Fibroblast of upper back skin (primary cell): ENCODE measurements at places on chromosomes 4 and X.

GRCh38 chrX:7133050-7133440 is 14.5 kb upstream of the STS start:
- peak; percentile 34 for DNase-seq

DNA sequence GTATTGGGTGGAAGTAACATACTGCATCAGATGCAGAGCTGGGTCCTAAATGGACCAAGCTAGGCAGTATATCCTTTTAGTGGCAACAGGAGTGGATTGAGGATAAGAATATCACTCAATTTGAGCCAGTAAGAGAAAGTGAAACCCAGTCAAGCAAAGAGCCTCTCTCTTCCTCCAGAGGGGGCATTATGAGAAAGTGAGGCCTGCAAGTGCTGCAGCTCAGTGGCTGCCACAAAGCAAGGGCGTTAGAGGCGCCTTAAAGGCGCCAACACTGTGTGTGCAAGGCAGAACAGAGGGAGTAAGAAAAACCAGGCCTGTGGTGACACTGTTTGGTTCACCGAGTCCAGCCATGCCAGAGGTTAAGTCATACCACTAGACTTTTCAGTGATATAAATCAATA is 17.5 kb downstream of the STX18 start:
- no peak for DNase-seq

GRCh38 chr4:52407545-52407944 is 251.6 kb downstream of the USP46 start:
- DNase-seq = peak; percentile 27

GRCh38 chrX:64976673-64977040 is 407 bp upstream of the ZC4H2 start:
- DNase-seq = no peak

- peak; percentile 34 for DNase-seq
Observed at GRCh38 chr4:42104521-42104920, 47.9 kb downstream of the BEND4 start.

DNA sequence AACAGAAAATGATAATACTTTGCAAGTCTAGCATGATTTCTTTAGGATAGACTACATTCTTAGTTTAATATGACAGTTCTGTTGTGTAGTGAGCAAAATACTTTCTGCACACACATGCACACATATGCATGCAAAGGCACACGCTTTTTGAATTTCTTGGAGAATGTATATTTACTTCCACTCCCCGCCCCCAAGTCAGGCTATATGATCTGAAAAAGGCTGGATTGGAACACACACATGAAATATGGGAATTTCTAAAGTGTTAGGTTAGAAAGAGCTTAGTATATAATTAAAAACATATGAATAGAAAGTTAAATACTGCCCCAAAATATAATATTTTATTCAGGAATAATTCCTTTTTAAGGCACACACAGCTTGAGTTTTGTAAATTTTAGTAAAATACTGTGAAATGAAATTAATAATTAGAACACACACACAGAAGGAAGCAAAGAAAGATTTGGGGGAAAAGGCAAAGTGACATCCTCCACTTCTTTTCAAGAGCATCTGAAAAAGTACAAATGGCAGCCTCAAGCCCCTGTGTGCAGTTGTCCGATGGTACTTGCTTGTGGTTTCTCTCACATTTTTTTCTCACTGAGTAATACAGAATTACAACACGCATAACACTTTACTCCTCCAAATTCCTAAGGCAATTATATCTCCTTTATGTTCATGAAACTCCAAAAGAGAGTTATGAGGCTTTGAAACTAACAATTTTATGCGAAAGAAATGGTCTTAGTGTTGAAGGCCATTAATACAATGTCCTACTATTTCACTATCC is 228.9 kb upstream of the ETNPPL start:
- DNase-seq = peak; percentile 93

- no peak for DNase-seq
Observed at GRCh38 chr4:112199041-112199440, 32.5 kb upstream of the AP1AR start.

DNA sequence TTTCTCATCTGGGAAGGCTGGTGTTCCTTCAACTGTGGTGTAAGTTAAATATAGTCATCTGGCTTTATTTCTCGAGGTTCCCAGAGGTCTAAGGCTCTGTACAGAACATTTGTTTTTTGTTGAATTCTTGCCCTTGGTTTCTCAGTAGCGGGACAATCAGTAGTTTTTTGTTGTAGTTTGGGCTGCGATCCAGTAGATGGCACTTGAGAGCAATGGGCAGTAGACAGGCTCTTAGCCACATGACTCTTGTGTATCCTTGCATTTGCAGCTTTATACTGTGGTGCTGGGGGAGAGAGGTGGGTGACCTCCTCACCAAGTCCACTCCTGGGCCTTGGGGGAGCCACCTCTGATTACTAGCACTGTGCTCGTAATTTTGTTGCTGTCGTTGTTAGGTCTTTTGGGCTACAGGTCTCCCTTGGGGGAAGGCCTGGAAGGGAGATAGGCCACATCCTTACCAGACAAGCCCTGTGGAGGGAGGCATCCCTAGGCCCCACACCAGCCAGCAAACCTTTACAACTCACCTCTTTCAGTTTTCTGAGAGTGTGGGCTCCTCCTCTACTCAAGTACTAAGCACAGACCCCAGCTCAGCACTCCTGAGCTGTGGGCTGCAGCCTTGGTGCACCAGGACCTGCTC is 8.1 kb downstream of the ETDB start:
- peak; percentile 27 for DNase-seq

DNA sequence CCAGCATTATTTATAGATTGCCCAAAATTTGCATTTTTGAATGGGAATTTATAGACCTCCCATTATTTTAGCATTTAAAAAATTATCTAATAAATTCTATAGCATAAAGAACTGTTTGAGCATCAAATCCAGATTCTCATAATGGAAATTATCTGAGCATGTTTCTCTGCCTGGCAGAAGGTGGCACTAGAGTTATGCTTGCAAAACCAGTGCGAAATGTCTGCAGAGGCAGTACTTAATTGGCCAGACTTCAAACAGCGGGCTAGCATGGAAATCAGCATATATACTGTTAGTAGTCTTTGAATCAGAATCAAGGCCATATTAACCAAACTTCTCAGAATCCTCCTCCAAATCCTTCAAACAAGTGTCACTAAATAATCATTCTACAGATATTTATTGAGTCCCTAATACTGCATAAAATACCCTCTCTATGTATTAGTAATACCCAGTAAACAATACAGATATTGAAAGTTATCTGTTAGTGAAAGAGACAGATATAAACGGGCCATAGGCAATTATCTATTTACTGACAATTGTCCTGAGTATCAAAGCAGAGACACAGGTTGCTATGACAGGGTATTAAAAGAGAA is 78.7 kb upstream of the DCLK2 start:
- peak; percentile 87 for DNase-seq

- peak; percentile 61 for DNase-seq
Observed at GRCh38 chr4:69617083-69617694, 22.3 kb downstream of the UGT2A2 start.

- DNase-seq = peak; percentile 81
Observed at GRCh38 chr4:89492581-89493071, 185.0 kb upstream of the GPRIN3 start.

DNA sequence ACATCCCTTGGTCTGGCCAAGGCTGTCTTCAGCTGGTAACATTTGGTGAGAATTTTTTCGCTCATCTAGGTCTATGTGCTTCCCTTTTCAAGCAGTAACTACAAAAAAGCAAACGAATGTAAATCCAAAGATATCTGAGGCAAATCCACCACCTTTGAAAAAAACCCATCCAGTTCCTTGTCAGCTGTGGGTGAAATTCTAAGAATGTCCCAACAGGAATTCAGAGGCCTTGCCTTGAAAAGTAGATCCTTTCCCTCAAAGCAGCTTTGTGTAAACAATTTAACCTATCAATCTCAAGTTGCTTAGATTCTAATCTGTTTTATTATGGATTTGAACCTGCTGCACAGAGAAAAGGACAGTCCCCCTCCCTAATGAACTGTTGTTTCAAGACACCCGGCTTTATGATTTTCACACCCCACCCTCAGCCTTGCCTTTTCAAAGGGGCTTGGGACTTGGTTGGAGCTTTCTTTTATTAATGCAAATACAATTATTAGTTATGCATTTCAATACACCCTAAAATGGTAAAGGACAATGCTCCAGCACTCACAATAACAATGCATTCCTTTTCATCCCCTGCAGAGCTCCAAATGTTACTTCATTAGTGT is 166.6 kb downstream of the LDB2 start:
- no peak for DNase-seq

DNA sequence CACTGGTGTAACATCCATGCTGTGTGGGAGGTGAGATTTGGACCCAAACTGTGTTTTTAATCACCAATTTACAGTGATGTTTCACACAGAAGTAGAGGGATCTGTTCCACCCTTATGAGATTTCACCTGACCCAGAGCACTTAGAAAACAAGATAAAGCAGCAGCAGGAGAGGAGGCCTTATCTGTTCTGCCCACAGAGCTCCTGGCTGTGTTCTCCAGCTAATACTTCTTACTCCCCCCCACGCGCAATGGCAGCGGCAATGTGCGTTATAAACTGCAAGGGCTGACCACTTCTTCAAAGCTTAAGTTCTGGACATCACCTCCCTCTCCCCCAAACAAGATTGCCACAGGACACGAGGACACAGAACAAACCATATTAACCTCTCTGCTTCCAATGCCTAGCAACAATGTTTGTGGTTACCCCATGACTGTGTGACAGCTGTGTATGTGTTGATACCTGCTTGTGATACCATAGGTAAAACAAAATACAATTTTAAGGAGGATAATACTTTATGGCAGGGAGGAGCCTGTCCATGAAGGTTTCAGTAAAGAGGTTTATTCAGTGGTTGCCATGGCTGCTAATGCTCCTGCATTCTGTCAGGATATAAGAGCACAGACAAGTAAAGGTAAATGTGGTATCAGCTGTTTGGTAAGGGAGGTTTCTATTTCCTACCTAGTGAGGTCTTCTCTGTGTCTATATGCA is 210.0 kb downstream of the SOWAHB start:
- no peak for DNase-seq

- DNase-seq = peak; percentile 80
Observed at GRCh38 chr4:170089668-170090351, at the start of gene AADAT. TSS of gene AADAT (minus strand) at chr4:170089956. CDS start at chr4:170089690, 266 bp downstream.

- no peak for DNase-seq
Observed at GRCh38 chrX:153902385-153902784, 2.1 kb upstream of the AVPR2 start.

- DNase-seq = no peak
Observed at GRCh38 chr4:163590103-163590502, 95.6 kb downstream of the TMA16 start.

DNA sequence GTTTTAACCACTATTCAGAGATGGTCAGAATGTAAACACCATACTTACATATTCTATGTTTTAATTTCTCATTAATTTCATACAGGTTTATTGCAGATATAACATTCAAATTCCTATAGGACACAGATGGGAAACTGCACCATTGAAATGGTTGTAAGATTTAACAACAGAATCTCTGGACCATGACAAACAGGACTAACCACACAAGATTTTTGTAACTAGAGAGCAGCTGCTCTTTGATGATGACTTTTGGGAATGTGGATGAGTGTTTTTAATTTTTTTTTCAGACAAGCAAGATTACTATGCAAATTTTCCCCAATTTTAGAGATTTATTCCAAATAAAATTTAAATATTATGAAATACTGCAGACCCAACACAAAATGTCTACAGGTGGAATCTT is 610.2 kb downstream of the PCDH18 start:
- DNase-seq = no peak

DNA sequence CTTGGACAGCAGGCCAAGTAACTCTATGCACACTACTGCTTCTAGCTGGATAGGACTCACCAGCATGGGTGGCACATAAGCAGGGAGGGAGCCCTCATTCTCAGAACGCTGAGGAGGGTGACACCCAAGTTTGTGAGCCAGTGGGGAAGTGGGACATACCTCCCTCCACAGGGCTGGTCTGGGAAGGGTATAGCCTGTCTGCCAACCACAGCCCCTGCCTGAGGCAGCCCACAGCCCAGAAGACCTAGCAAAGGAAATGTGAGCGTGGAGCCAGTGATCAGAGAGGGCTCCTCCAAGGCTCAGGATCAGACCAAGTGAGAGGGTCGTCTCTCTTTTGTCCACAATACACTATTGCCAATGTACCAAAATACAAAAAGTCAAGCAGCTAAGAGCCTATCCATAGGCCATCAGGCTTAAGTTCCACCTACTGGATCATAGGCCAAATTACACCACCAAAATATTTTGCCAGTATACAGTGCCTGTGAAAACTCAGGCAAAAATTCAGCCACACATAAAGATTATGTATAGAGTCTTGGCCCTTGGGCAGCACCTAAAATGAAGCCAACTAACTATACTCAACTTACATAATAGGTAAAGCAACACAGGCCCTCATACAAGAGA is 1203.1 kb downstream of the PCDH18 start:
- no peak for DNase-seq

GRCh38 chr4:182885022-182885737 is 32.0 kb downstream of the DCTD start:
- DNase-seq = no peak

DNA sequence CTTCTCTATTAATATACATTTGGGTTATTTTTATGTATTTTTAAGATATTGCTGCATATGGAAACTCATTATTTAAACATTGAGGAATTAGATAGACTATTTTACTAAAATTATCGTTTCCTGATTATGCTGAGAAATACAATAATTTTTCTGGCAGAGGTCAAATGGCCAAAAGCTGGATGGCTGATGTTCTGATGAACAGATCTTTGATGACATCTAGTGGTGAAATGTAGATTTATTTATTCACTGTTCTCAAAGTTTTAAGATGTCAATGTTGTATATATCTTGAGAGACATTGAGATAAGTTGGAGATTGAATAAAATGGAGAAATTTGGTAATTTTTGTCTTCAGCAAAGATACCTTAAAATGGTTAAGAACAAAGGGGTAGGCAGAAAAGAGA is 96.2 kb downstream of the UGT8 start:
- peak; percentile 30 for DNase-seq

GRCh38 chr4:70902577-70903290 is 565 bp downstream of the MOB1B start:
- peak; percentile 36 for DNase-seq

DNA sequence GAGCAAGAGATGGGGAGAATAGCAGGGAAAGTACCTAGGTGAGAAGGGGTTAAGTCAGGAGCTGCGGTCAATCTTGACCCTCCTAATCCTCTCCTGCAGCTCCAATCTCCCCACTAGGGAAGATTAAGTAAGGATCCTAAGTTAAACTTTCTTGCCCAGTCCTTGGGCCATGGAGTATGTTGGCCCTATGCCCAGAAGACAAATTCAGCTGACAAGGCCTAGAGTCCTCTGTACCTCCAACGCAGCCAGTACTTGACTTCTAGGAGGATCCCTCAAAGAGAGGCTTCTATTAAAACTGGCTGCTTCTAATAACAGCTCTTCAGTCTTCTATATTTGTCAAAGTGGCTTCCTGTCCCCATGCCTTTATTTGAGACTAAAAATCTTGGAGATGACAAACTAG is 1.4 kb downstream of the CLDN2 start:
- DNase-seq = no peak

- DNase-seq = no peak
Observed at GRCh38 chrX:23509256-23509655, 158.0 kb upstream of the PRDX4 start.

DNA sequence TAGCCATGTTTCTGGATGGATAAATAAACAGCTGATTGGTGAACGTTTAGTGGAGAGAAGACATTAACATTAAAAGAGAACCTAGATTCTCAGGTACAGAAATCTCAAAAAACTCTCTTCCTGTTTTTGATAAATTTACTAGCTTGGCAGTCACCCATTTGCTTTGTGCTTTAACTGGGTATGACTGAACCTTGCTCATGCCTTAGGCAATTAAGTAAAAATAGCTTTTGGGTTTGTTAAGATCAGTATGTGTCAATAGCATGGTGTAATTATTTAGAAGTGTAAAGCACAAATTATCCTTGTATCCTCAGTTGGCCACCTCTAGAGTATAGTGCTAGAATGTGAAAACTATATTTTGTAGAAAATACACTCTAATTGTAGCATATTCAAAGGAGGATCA is 200.0 kb downstream of the CFAP299 start:
- DNase-seq = no peak
